Activated CD8-positive, alpha-beta T cell treated with anti-CD3 and anti-CD28 coated beads, Interleukin-2, amount 10 ng/mL, durations not matched to agents 7 days and 5 days (primary cell): ENCODE measurements at places on chromosomes 5 and 9. TPM values are rescaled to one million over a fixed set of nuclear protein-coding genes. Genes with fewer than 3 reads are reported as not detected.

GRCh38 chr9:9142001-9142400 is 1342.4 kb upstream of the DMAC1 start:
- H3K4me1 ChIP-seq, result no peaks in the 10 kb centered on the region
- H3K4me3 ChIP-seq, result no peak overlapping the region
- no peaks in the 10 kb centered on the region for H3K27me3 ChIP-seq

DNA sequence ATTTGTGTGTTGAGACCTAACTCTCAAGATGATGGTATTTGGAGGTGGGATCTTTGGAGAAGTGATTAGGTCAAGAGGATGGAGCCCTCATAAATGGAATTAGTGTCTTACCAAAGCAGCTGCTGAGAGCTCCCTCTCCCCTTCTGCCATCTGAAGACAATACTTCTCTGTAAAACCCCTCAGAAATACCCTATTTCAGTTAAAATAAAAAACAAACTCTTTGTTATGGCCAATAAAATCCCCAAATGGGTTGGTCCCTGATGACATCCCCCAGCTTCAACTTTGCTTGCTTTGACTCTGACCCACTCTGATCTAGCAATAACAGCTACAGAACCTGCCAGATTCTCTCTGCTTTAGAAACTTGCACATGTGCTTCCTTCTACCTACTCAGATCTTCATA is 100.9 kb downstream of the SNCAIP start:
- no peak for DNase-seq
- H3K36me3 ChIP-seq, result no peaks in the 10 kb centered on the region
- H3K27ac ChIP-seq, result no peak overlapping the region
- H3K4me3 ChIP-seq, result no peak overlapping the region
- no peaks in the 10 kb centered on the region for H3K4me1 ChIP-seq

GRCh38 chr9:126262738-126263137 is 63.9 kb upstream of the MVB12B start:
- no peak overlapping the region for H3K4me3 ChIP-seq
- no peak overlapping the region for H3K27ac ChIP-seq
- H3K27me3 ChIP-seq, result peaks cover 40% of the 10 kb centered on the region
- H3K36me3 ChIP-seq, result no peaks in the 10 kb centered on the region
- no peak for DNase-seq
- H3K4me1 ChIP-seq, result peaks cover 6% of the 10 kb centered on the region

DNA sequence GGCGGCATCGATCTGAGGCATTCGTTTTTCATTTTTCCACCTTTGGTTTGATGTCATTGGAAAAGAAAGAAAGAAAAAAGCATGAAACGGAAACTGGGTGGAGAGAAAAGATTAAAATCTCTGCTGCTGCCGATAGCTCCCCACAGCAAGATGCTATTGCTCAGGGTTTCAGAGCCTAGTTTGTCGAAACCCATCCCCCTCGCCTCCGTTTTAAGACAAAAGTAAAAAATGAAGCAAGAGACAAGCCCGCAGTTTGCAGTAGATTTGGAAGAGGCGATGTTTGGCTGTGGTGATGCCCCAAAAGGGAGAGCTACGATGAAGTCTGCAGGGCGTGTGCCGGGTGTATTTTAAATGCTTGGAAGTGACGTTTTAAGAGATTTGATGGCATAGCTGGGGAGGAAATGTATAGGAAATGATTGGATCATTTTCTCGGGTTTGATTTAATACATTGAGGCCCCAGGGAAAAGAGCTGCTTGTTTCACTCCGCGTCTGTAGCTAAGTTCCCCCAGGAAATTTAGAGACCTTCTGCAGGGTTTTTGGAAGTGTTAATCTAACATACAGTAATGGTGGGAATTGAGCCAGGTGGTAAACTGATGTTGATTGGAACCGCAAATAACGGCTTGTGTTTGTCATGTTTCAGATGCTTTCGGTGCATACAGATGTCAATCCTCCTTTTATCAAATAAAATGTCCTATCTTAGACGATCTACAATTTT is 909 bp downstream of the NDFIP1 start:
- peak; percentile 69 for DNase-seq
- H3K4me1 ChIP-seq, result peaks cover 72% of the 10 kb centered on the region
- H3K36me3 ChIP-seq, result peaks cover 38% of the 10 kb centered on the region
- H3K27me3 ChIP-seq, result no peaks in the 10 kb centered on the region
- H3K4me3 ChIP-seq, result peak overlapping the region; percentile 93

GRCh38 chr5:180053061-180053602 is 18.4 kb downstream of the RNF130 start:
- no peak overlapping the region for H3K4me3 ChIP-seq
- no peaks in the 10 kb centered on the region for H3K4me1 ChIP-seq
- H3K36me3 ChIP-seq, result no peaks in the 10 kb centered on the region
- H3K27ac ChIP-seq, result no peak overlapping the region
- no peak for DNase-seq

DNA sequence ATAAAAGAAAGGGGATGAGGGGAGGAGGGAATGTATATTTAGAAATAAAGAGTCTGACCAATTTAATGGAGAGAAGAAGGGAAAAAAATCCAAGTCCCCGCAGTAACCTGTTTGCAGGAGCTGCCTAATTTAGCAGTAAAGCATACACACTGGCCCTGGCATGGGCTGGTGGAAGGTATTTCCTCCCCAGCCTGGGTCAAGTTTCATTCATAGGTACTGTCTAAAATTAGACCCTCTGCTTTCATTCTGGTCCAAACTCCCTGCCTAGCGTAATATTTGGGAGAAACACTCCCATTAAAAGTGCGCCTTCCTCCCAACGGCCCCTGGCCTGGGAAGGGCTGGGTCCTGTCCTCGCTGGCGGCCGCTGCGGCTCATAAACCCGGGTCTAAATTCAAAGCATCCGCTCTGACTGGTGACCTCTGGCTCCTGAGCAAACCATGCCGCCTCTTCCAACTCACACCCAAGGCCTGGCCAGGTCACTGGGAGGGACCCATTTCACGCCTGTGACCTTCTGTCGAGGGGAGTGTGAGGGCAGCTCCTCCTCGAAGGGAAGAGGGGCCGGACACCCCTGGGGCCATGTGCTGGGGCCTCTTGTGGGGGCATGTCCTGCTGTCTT is 123.2 kb downstream of the FGF18 start:
- DNase-seq, result no peak
- H3K36me3 ChIP-seq, result no peaks in the 10 kb centered on the region
- H3K4me3 ChIP-seq, result no peak overlapping the region
- no peak overlapping the region for H3K27ac ChIP-seq

DNA sequence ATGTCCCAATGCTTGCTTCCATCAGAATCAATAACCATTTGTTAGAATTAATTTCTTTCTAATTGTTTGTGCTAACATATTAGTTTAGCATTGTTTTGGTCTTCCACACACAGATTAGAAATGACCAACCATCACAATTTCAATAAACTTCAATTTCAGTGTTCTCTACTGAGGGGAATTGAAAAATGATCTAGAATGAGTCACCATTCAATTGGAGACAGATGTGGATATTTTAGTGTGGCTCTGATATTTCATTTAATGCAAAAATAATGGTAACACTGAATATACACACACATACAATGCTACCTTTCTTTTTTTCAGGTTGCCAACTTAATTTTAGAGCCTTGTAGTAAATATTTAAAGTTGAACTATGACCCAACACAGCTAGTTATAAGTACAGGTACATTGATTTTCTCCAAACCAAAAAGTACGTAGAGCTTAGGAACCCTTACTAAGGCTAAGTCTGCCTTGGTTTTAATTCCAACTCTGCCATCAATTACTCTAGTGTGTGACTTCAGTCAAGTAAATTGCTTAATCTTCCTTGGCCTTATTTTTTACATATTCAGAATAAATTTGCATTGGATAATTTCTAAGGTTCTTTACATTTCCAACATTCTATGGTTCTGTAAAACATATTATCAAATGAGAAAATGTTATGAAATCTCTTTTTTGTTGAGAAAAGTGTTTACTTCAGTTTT is 143.9 kb downstream of the DMRTA1 start:
- no peak overlapping the region for H3K27ac ChIP-seq
- no peak overlapping the region for H3K4me3 ChIP-seq
- DNase-seq, result no peak
- H3K4me1 ChIP-seq, result no peaks in the 10 kb centered on the region
- H3K27me3 ChIP-seq, result no peaks in the 10 kb centered on the region

GRCh38 chr5:161258438-161258837 is 288.1 kb downstream of the GABRB2 start:
- no peaks in the 10 kb centered on the region for H3K27me3 ChIP-seq
- H3K36me3 ChIP-seq, result no peaks in the 10 kb centered on the region
- no peak overlapping the region for H3K27ac ChIP-seq
- H3K4me1 ChIP-seq, result no peaks in the 10 kb centered on the region

DNA sequence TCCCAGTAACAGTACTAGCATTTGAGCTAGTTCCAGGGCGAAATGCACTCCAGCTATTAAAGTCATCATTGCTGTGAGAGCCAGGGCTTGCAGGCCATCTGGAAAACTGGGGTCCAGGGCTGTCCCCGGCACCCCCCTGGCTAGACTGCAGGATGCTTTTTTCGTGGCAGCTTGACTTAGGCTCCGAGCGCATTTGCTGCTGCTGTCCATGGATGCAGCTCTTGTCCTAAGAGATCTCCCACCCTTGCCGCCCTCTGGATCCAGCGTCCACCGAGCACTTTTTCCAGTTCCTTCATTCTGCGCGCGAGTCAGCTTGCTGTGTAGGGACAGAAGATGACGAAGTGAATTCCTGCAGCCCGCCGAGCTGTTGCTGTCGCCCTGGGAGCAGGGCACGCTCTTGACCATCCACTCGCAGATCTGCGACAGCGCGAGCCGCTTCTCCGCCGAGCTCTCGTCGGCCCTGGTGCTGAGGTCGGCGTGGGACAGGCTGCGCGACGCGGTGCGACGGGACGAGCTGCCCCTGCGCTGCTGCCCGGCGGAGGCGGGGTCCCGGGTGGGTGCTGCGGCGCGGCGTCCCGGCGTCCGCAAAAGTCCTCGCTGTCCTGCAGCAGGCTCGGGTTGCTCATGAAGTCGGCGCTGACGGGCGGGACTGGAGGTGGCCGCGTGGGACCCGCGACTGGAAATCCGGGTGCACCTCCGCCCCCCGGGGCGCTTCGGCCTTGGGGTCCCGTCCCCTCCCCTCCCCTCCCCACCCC is 30.7 kb downstream of the OR2V1 start:
- H3K27me3 ChIP-seq, result peaks cover 30% of the 10 kb centered on the region
- peaks cover 5% of the 10 kb centered on the region for H3K36me3 ChIP-seq
- peaks cover 10% of the 10 kb centered on the region for H3K4me1 ChIP-seq
- peak overlapping the region; percentile 40 for H3K27ac ChIP-seq

DNA sequence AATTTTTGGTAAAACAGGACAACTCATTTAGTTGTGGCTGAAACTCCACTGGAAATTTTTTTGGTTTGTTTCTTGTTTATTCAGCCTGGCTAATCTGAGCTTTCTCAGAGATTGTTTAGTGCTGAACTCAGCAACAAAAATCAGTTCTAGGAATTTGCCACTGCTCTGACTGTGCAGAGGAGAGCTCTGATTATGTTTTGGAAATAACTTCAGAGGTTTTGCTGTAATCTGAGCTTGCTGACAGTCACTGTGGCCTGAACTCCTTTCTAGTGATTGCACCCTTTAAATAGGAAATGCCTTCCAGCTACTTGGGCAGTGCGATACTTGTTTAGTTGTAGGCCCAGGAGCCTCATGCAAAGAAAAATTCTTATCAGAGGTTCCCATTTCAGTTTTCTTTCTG is 60.2 kb downstream of the OSTF1 start:
- peaks cover 85% of the 10 kb centered on the region for H3K4me1 ChIP-seq
- peak overlapping the region; percentile 54 for H3K4me3 ChIP-seq
- H3K27me3 ChIP-seq, result no peaks in the 10 kb centered on the region
- H3K27ac ChIP-seq, result peak overlapping the region; percentile 96
- peaks cover 76% of the 10 kb centered on the region for H3K36me3 ChIP-seq

DNA sequence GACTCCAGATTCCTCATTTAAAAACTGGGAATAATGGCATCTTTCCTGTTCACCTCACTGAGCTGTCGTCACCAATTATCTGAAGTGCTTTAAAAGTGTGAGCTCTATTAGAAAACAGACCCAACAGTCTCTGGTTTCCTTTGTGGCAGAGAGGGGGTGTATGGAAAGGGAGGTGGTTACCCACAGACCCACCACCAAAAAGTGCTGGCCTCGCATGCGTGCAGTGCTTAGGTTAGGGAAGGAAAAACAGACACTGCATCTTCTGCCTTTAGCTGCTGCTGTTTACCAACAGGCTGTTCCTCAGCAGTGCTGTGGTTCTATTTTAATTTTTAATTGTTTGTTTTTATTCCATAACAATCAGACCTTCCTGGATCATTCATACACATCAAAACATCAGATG is 249.6 kb downstream of the PIK3R1 start:
- no peak overlapping the region for H3K27ac ChIP-seq
- H3K36me3 ChIP-seq, result no peaks in the 10 kb centered on the region
- no peak overlapping the region for H3K4me3 ChIP-seq
- DNase-seq, result peak; percentile 50

Gene HOMER1
- 2.4 TPM for total RNA-seq

Gene PELO
- total RNA-seq, result 22.9 TPM

Gene CTSV
- 0.29 TPM for total RNA-seq

Gene KIF4B
- 0.05 TPM for total RNA-seq

Gene SPINK6
- total RNA-seq, result not detected

Gene EXD3
- total RNA-seq, result 10.9 TPM
